ENCODE measurements at places on chromosomes 4 and X.

DNA sequence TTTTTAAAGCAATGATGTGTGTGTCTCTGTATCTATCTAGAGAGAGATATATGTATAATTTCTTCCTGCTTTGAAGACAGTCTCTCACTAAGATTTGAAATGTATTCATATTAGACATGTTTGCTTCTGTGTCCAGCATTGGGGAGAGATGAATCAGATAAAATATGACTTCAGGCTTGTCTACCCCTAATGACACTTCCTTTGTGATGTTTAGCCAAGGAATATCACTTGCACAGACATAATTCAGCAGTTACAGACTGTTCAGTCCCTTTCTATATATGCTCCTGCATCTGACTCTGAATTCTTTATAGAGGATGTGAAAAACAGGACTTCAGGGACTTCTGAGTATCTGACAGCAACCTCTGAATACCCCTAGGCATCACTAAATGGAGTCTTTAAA, 158.4 kb downstream of the DCLK2 start:
- no peak overlapping the region for H3K4me3 ChIP-seq
- no peak for DNase-seq
- no peaks in the 10 kb centered on the region for H3K4me1 ChIP-seq

GRCh38 chrX:151821226-151821625, 86.7 kb downstream of the CNGA2 start:
- no peak for DNase-seq
- H3K27me3 ChIP-seq, result no peaks in the 10 kb centered on the region
- no peak overlapping the region for H3K4me3 ChIP-seq
- no peak overlapping the region for H3K27ac ChIP-seq

- no peaks in the 10 kb centered on the region for H3K4me1 ChIP-seq
- H3K27ac ChIP-seq, result no peak overlapping the region
- H3K36me3 ChIP-seq, result no peaks in the 10 kb centered on the region
- no peak overlapping the region for H3K4me3 ChIP-seq
- DNase-seq, result no peak
Observed at GRCh38 chr4:77994194-77994721, 62.9 kb upstream of the FRAS1 start.

GRCh38 chr4:189870511-189871234, 70.0 kb upstream of the FRG1 start:
- H3K4me3 ChIP-seq, result no peak overlapping the region
- H3K4me1 ChIP-seq, result no peaks in the 10 kb centered on the region
- H3K27ac ChIP-seq, result no peak overlapping the region
- H3K36me3 ChIP-seq, result no peaks in the 10 kb centered on the region
- no peak for DNase-seq

- no peaks in the 10 kb centered on the region for H3K27me3 ChIP-seq
- H3K4me1 ChIP-seq, result peaks cover 6% of the 10 kb centered on the region
- no peaks in the 10 kb centered on the region for H3K36me3 ChIP-seq
- DNase-seq, result peak; percentile 13
- H3K27ac ChIP-seq, result no peak overlapping the region
Observed at GRCh38 chr4:110869862-110870572, 247.1 kb upstream of the PITX2 start.

- no peaks in the 10 kb centered on the region for H3K36me3 ChIP-seq
- H3K27me3 ChIP-seq, result no peaks in the 10 kb centered on the region
- H3K27ac ChIP-seq, result no peak overlapping the region
- H3K4me1 ChIP-seq, result no peaks in the 10 kb centered on the region
- no peak for DNase-seq
- H3K4me3 ChIP-seq, result no peak overlapping the region
Observed at GRCh38 chr4:98648602-98649001, 9.8 kb downstream of the TSPAN5 start.

DNA sequence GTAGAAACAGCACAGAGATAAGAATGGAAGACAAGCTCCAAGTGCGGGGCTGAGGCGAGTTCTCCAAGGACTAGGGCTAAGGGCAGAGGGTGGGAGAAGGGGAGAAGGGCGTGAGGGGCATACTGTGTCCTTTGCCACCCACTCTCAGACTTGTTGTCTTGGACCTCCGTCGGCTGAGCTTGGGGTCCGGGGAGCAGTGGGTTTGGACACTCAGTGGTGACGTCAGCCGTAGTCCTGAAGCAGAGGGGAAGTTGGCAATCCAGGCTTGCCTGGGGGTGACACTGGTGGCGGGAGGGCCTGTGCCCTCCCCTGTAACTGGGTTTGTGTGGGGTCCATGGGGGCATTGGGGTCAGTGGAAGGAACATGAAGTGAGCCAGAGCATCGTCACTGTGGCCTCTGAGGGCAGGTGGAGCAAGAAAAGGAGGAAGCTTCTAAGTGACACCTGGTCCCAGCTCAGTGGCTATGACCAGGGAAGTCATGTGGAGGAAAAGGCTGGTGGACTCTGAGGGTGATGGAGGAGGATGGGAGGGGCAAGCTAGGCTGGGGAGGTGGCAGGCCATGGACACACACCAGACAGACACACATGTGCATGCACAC, 17.6 kb downstream of the CD99 start:
- H3K36me3 ChIP-seq, result no peaks in the 10 kb centered on the region
- no peak overlapping the region for H3K4me3 ChIP-seq
- no peak for DNase-seq
- H3K4me1 ChIP-seq, result peaks cover 34% of the 10 kb centered on the region
- no peaks in the 10 kb centered on the region for H3K27me3 ChIP-seq

DNA sequence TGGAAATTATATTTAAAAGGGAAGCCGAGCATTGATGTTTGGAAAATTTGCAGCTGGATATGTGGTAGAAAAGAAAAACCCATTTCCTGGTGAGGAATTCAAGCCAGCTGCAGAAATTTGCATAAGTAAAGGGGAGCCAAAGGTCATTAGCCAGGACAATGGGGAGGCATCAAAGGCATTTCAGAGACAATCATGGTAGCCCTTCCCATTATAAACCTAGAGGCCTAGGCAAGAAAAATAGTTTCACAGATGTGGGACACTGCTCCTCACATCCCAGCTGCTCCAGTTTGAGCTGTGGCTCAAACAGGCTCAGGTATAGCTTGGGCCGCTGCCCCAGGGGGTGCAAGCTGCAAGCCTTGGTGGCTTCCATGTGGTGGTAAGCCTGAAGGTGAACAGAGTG, 35.8 kb downstream of the NAP1L3 start:
- DNase-seq, result no peak
- H3K4me1 ChIP-seq, result no peaks in the 10 kb centered on the region
- no peak overlapping the region for H3K27ac ChIP-seq
- no peaks in the 10 kb centered on the region for H3K27me3 ChIP-seq

DNA sequence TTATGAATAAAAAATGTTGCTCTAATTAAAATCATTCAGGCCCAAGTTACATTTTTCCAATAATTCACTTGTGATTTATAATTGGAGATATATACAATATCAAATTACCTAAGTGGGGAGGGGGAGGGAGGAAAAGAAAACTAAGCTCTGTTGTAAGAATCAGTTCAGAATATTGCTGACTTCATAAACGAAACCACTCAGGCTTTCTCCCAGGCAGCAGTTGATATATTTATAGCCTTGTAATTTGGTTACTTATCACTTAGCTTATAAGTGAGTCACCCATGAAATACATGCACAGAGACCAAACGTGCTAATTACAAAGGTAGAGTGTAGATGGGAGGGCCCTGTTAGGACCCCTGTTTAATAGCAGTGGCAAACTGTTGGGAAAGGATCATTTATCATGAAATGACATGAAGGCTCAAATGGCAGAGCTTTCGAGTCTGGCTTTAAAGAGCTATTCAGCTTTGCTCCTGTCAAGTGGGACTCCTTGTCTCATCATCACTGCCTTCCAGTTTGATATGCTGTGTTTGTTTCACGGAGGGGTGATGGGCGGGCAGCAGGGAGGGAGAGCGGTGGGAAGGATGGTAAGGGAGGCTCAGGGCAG, 105.6 kb upstream of the PGRMC2 start:
- no peaks in the 10 kb centered on the region for H3K27me3 ChIP-seq
- H3K27ac ChIP-seq, result no peak overlapping the region
- H3K4me1 ChIP-seq, result no peaks in the 10 kb centered on the region
- no peak overlapping the region for H3K4me3 ChIP-seq

- H3K36me3 ChIP-seq, result no peaks in the 10 kb centered on the region
- no peaks in the 10 kb centered on the region for H3K27me3 ChIP-seq
- H3K4me3 ChIP-seq, result no peak overlapping the region
- no peak overlapping the region for H3K27ac ChIP-seq
Observed at GRCh38 chr4:7871356-7871755, 68.3 kb downstream of the AFAP1 start.

DNA sequence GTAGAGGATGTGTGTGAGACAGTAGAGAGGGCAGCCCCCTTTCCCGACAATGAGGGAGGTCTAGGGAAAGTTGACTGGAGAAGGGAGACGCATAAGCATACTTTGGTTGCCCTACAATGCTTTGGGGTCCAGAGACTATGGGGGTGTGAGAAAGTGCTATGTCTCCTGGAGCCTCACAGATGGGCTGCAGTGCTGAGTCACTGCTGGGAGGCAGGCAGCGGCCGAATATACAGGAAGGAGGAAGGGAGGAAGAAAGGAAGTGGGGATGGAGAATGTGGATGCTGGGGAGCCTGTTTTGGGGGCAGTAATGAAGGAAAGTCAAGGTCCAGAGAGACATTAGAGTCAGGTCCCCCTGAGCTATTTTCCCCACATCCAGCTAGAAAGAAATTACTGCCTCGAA, 12.7 kb downstream of the DRP2 start:
- H3K4me3 ChIP-seq, result no peak overlapping the region
- H3K27ac ChIP-seq, result no peak overlapping the region
- no peaks in the 10 kb centered on the region for H3K4me1 ChIP-seq
- DNase-seq, result no peak
- H3K27me3 ChIP-seq, result no peaks in the 10 kb centered on the region

GRCh38 chr4:154490234-154490582, 1.4 kb downstream of the DCHS2 start:
- no peak overlapping the region for H3K4me3 ChIP-seq
- DNase-seq, result no peak
- H3K27ac ChIP-seq, result no peak overlapping the region
- no peaks in the 10 kb centered on the region for H3K36me3 ChIP-seq
- peaks cover 4% of the 10 kb centered on the region for H3K4me1 ChIP-seq
- H3K27me3 ChIP-seq, result peaks cover 6% of the 10 kb centered on the region

GRCh38 chrX:17836830-17837229, 24.3 kb downstream of the RAI2 start:
- no peaks in the 10 kb centered on the region for H3K27me3 ChIP-seq
- no peaks in the 10 kb centered on the region for H3K4me1 ChIP-seq
- no peaks in the 10 kb centered on the region for H3K36me3 ChIP-seq
- no peak overlapping the region for H3K27ac ChIP-seq
- no peak overlapping the region for H3K4me3 ChIP-seq

GRCh38 chr4:98564852-98565251, 93.6 kb downstream of the TSPAN5 start:
- H3K4me1 ChIP-seq, result no peaks in the 10 kb centered on the region
- H3K27ac ChIP-seq, result no peak overlapping the region
- no peak overlapping the region for H3K4me3 ChIP-seq

DNA sequence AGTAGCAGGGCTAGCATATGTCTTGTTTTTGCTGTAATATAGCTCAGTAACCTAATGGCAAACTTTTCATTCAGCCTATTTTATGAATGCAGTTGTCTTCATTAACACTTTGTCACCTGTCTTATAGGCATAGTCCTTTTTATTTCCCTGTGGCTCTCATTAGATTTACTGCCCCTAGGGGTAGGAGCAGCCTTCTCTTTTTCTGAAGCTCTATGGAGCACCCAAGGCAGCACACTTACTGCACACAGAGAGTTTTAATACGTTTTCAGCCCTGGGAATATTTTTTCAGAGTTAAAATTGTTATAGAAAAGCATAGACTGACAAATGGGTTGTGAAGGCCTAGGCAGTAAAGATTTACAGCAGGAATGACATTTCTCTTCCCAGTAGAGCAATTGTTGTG, 406.8 kb downstream of the TMA16 start:
- DNase-seq, result no peak
- no peaks in the 10 kb centered on the region for H3K36me3 ChIP-seq
- no peak overlapping the region for H3K27ac ChIP-seq
- H3K4me3 ChIP-seq, result no peak overlapping the region
- H3K4me1 ChIP-seq, result no peaks in the 10 kb centered on the region

- no peak for DNase-seq
- H3K4me1 ChIP-seq, result no peaks in the 10 kb centered on the region
- no peaks in the 10 kb centered on the region for H3K27me3 ChIP-seq
- H3K27ac ChIP-seq, result no peak overlapping the region
- no peak overlapping the region for H3K4me3 ChIP-seq
- no peaks in the 10 kb centered on the region for H3K36me3 ChIP-seq
Observed at GRCh38 chrX:74284391-74284952, 19.5 kb upstream of the ZCCHC13 start.

GRCh38 chr4:25144870-25145481, 15.3 kb downstream of the SEPSECS start:
- H3K4me3 ChIP-seq, result no peak overlapping the region
- no peak for DNase-seq

Data from GM12878 (cell line).